ENCODE measurements at places on chromosomes 4 and X. TPM values are rescaled to one million over a fixed set of nuclear protein-coding genes. Genes with fewer than 3 reads are reported as not detected.
A peak's percentile ranks its signal among the peaks of the same experiment; 100 is the strongest.

DNA sequence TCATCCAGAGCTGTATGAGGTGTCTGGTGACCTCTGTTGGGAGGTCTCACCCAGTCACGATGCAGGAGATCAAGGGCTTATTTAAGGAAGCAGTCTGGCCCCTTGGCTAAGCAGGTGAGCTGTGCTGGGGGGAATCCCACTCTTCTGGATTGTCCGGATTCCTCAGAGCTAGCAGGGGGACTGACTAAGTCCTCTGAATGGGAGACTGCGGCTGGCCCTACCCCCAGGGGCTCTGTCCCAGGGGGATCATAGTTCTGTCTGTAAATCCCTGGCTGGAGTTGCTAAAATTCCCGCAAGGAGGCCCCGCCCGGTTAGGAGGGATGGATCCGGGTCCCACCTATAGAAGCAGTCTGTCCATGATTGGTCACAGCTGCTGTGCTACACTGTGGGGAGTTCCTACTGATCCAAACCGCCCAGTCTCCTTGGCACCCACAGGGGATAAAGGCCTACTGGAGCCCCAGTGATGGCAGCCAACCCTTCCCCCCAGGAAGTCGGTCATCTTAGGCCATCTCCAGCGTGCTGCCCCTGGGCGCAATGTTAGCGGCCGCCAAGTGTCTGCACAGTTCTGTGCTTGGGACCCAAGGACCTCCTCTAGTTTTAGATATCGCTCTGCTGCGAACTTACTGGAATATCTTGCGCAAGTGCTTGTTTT is 118.2 kb upstream of the KLF8 start:
- DNase-seq: peak; percentile 29

- DNase-seq: no peak
These were observed 75.2 kb upstream of the GALNT7 start for GRCh38 chr4:173093361-173093760.

- peak; percentile 58 for DNase-seq
These were observed 16.3 kb upstream of the ESX1 start for GRCh38 chrX:104270916-104271512.

GRCh38 chr4:26009502-26009901 is 95.5 kb downstream of the SMIM20 start:
- DNase-seq: no peak

BEND2 gene
- not detected for total RNA-seq

- DNase-seq: peak; percentile 20
These were observed 67.4 kb downstream of the ZAR1 start for GRCh38 chr4:48557478-48557877.

GRCh38 chr4:52995360-52996030 is 133.4 kb downstream of the RASL11B start:
- no peak for DNase-seq

UCP1 gene
- total RNA-seq: 0.15 TPM

DNA sequence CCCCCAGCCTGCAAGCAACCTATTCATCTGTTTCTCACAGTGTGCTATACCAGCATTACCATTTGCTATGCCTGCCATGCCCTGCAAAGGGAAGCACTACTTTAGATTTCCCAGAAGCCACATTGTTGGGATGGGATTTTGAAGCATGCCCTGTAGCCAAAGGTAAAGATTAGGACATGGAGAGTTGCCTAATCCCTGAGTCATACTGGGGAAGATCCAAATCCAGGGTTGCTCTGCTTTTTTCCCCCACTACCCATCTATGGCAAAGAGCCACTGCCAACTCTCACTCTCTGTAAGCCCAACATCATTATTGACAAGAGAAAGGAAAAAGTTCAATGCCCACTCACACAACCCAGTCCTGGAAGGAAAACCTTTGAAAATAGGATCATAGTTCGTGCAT is 36.7 kb upstream of the TMEM164 start:
- no peak for DNase-seq

FREM3 gene
- 0.07 TPM for total RNA-seq

- peak; percentile 13 for DNase-seq
These were observed 70.1 kb downstream of the MID1IP1 start for GRCh38 chrX:38871129-38872029.

GRCh38 chr4:125369098-125369497 is 54.3 kb downstream of the FAT4 start:
- DNase-seq: no peak

SRPK3 gene
- not detected for total RNA-seq

DNA sequence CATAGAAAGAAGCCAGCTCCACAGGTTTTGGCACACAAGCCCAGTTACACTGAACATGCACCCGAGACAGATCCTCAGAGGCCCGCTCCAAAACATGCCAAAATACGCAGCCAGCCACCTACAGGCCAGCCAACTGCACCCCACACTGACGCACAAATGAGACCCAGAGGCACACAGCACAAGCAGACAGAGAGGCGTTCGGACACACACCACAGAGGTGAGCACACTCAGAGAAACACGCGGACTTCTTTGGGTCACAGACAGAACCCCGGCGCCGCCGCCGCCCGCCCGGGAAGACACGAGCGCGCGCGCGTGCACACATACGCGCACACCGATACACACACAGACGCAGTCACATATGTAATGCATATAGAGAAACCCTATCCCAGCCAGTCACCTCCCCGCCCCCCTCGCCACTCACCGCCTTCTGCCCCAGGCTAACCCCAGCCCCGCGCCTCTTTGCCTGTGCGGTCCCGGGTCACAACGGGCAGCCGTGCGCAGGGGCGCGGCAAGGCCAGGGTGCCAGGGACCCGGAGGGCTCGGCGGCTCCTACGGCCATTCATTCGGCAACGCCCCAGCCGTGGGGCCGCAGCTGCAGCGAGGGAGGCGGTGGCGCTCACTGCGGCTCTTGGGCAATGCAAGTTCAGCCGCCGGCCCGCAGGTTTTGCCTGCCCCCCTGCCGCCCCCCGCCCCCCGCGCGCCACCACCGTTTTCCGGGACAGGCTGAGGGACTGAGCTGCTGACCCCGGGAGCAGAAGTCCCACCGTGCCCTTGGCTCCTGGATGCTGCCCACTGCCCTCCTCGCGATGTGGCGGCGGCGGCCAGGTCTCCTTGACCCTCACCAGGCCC is 553 bp downstream of the SEPTIN6 start:
- peak; percentile 41 for DNase-seq

- no peak for DNase-seq
These were observed 350.1 kb downstream of the AR start for GRCh38 chrX:67893931-67894330.

CASP3 gene
- 54.2 TPM for total RNA-seq

- DNase-seq: no peak
These were observed 179.7 kb upstream of the TET2 start for GRCh38 chr4:104967034-104967401.

GRCh38 chrX:19168609-19169008 is 46.3 kb upstream of the ADGRG2 start:
- no peak for DNase-seq

GRCh38 chrX:20056704-20057103 is 60.0 kb downstream of the MAP7D2 start:
- no peak for DNase-seq

GRCh38 chr4:38155589-38156294 is 195.5 kb downstream of the PTTG2 start:
- no peak for DNase-seq

DNA sequence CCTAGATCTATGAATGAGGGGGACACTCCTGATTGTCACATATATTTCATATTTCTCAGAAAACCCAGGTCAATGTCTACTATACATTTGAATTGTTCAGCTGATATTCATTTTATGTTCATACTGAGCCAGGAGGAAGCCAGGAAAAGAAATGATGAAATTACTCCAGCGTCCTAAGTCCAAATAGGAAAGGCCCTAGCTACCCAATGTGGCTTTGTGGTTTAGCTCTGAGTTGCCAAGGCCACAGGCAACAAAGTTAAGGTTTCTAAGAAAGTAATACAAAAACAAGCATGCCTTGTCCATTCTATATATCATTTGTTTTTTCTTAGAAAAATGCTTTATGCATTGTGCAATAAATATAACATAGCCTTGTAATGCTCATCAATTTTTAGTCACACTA is 4.5 kb upstream of the CSN2 start:
- no peak for DNase-seq

All from WTC11 (cell line).